ENCODE measurements at places on chromosomes 3 and 15.

DNA sequence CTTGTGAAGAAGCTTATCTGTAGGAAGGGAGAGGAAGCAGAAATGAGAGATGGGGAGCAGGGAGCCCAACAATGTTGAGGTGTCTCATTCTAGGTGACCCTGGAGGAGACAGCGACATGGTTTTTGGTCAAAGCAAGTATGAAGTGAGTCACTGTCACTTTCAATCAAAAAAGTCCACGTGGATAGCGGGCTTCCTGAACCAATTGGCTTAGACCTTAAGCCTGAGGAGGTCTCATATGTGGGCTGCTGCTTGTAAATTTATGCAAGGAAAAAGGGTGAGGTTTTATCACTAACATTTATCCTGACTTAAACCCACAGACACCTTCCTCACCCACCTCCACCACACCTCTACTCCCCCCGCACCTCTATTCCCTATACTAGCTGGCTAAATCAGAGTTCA lies 22.7 kb downstream of the CLDN11 start:
- DNase-seq = no peak

GRCh38 chr3:70108072-70108471 lies 108.5 kb downstream of the SAMMSON start:
- DNase-seq = no peak

DNA sequence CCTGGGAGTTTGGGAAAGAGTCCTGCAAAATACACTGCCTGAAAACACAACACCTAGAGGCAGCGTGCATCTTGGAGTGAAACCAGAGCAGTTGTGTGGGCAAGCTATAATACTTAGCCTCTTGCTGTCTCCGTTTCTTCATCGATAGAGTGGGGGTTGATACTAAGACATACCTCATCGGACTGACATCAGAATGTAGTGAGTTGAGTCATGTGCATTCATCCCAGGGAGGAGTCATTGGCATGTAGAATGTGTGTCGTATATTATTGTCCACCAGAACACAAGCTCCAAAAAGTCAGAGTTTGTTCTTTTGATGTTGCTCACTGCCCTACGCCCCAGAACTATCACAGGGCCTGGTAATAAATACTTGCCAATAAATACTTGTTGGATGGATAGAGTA lies 4.3 kb downstream of the SNTN start:
- no peak for DNase-seq

DNA sequence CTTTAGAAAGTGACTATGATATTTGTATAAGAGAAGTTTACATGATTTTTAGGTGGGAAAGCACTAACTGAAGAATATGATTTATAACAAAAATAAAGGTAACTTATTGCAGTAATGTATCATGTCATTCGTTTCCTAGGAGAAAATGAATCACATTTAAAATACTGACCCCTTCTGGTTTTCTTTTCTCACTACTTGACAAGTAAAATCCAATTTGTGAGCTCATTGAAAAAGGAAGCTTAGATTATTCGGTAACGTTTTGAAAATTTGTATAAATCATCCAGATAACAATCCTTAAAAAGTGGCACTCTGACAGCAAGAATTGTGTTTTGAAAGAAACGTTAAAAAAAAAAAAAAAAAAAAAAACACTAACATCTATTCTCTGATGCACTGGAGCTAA lies 39.0 kb downstream of the NSUN3 start:
- peak; percentile 2 for DNase-seq

DNA sequence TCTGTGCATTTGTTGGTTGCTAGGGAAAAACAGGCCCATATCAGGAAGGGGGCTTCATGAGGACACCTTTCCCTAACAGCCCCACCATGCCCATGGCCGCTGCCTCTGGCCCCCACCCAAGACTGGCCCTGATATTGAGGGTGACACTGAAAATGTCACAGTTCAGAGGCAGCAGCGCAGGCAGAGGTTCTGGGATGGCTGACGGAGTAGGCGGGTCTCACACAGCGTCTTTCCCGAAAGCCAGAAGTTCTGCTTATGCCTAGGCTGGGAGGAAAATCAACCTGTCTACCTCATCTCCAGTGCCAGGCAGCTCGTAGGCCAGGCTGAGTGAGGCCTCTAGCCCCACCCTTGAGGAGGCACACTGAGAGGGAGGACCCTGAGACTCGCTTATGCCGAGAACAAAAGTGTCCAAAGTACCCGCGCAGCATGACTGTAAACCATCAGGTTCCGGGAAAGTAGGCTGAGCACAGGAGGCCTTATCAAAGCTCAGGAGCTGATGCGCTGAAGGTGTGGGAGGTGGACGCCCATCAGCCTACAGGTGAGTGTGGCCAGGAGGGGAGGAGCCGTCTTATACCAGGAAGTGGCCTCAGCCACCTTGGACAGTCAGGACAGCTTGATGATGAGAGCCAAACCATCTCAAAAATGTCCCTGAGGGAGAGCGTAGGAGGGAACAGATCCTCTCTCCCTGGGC lies 27.5 kb downstream of the GRAMD2A start:
- DNase-seq = no peak

DNA sequence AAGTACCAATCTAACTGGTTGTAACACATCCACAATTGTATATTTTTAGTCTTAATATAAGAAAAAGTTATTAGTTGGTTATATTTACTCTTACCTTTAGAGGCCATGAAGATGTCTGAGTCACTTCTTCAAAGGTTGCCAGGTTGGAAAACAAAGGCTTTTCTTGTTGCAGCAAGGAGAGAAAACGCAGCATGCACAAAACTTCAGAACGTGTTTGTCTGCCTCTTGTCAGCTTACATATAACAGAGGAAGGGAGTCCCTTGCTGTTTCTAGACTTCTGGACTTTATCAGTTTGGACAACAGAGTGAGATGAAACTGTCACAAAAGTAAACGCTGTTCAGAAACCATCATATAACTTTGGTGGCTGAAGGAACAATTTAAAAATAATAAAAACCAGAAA lies at the start of gene PLSCR5:
Gene PLSCR5 (minus strand): TSS at position 241 of the 400 bp plus-strand sequence. CDS start 134 bp downstream, at position 107.
- DNase-seq = no peak

GRCh38 chr15:41927536-41927935 lies 33.7 kb upstream of the SPTBN5 start:
- DNase-seq = no peak

DNA sequence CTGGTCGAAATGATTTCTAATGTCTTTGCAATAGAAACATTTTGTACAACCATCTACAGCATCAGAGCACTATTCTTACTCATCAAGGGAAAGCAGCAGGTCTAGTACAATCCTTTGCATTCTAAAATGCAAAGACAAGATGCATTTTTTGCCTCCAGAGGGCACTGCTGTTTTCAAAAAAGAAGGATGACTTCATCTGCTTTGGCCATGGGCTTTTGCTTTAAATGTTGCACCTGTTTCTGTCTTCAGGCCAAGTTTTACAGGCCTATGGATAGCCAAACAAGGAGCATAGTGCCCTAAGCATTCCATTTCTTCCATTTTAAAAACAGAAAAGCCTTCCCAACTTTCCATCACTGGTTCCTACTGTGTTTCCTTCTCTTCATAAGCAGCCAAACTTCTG lies 3.4 kb downstream of the PARP9 start:
- DNase-seq = peak; percentile 62

DNA sequence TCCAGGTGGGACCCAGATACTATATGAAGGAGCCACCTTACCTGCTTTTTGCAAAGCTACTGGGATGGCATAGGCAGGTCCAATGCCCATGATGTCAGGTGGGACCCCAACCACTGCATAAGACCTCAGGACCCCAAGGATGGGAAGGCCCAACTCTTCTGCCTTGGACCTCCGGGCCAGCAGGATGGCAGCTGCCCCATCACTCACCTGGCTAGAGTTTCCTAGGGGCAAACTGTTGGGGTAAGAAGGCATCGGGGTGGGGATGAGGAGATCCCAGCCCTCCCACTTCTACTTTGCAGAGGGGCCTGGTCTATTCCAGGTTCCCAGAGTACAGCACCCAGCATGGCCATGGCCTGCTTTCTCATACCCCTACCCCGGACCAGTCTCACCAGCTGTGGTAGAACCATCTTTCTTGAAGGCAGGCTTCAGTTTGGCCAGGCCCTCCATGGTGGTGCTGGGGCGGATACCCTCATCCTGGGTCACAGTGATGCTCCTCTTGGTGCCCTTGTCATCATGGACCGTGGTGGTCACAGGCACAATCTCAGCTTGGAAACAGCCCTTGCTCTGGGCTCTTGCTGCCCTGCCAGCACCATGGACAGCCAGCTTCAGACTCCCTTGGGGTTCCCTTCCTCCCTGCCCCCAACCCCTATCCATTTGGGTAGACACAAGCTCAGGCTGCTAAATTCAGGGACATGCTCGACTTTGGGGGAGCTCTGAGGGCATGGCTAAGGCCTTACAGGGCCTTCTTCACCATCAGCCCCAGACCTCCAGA lies 10.6 kb downstream of the ACAA1 start:
- DNase-seq = no peak

DNA sequence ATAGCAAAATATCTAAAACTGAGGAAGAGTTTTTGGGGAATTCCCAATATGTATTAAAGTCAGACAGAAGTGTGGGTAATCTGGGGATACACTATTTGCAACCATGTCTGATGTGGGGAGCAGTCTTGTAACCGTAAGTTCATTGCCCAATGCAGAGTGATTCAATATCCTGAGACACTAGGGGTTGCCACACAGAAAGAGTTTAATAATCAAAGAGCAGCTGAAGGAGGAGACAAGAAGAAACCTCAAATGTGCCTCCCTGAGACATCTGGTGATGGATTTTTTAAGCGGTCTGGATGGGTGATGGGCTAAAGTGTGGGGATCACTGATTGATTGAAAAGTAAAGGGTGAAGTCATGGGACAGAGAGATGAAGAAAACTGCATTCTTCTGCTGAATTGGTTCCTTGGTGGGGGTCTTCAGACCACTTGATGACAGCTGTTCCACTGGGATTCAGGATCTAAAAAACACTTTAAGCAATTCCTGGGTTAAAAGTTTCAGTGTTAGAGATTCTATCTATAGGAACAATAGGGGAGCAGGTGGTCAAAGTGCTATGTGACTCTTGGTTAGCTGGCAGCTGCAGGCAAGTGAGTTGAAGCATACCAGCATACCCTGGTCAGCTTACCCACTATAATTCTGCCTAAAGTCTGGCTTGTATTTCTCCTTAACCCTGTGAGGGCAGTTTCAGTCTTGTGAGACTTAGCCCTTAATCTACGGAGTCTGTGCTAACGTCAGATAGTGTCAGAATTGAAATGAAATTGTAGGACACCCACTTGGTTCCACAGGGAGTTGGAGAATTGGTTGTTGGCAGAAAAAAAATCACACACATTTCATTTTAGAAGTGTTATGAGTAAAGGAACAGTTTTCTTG lies 425.9 kb upstream of the TGFBR2 start:
- DNase-seq = no peak

DNA sequence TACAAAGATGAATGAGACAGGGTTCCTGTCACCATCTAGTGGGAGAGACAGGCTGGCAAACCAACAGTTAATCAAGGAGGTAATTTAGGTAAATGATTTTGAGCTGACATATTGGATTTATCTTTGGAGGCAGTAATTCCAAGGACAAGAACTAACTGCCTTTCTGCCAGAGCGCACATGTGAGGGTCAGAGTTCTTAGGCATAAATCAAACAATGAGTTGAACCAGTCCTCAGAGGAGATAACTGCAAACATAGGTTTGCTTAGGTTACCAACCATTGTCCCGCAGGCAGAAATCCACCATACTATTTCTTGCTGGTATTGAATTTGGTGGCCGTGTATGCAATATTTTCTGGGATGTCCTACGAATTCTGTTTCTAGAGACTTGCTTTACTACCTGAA lies 14.2 kb upstream of the PPP1R2 start:
- no peak for DNase-seq

- DNase-seq = no peak
Measured at GRCh38 chr15:91523596-91523995, 329.9 kb upstream of the SLCO3A1 start.

DNA sequence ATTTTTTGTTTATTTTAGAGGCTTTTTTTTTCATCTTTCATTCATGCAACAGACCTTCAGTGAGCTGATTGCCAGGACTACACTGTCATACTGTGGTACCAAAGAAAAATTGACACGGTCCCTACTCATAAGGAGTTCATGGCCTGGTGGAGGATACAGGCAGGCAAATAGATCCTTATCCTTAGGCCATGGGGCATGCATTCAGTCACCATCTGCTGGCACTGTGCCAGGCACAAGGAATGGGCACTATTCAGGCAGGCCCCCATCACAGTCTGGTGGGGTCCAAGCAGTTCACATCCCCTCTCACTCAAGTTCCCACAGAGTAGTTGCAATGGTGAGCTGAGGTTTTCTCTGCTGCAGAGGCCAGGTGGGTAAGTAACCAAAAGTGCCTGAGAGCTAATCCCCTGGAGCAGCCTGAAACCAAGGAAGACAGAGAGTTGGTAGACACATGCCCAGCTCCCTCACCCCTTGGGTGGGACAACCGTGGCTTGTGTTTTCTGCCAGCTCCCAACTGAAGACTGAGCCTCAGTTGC lies 17.3 kb downstream of the CISH start:
- no peak for DNase-seq

GRCh38 chr3:60912142-60912541 lies 339.1 kb downstream of the FHIT start:
- no peak for DNase-seq

- DNase-seq = no peak
Measured at GRCh38 chr3:190642016-190642415, 128.1 kb downstream of the IL1RAP start.

GRCh38 chr3:43907508-43907858 lies 216.7 kb downstream of the ABHD5 start:
- DNase-seq = no peak

DNA sequence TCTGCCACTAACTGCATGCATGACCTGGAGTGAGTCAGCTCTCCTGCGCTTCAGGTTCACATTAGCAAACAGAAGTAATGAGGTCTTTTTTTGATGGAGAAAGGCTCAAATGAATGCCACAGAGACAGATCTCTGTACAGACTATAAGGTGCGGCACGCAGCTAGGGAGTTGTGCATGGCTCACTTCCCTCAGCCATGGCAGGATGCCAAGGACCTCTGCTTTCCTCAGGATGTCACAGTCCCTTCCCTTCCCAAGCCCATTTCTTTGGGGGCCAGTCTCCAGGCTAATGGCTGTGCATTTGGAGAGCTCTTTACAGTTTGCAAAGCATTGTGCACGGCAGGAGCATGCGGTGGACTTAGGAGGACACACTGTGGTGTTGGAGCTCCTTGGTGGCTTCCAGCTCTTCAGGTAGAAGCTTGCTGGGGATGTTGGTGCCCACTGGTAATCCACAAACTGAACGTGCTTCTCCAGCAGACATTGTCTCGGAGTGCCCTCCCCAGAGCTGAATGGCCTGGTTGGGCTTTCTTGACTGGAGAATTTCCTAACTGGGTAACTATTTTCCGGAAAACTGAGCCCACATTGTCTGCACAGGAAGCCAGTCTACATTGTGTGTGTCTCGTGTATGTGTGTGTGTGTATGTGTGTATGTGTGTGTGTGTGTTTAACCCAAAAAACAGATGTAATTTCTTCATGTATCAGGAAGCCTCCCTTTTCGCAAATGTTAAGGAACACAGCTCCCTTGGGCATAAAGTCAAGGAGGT lies 172.5 kb upstream of the TLE3 start:
- DNase-seq = no peak

DNA sequence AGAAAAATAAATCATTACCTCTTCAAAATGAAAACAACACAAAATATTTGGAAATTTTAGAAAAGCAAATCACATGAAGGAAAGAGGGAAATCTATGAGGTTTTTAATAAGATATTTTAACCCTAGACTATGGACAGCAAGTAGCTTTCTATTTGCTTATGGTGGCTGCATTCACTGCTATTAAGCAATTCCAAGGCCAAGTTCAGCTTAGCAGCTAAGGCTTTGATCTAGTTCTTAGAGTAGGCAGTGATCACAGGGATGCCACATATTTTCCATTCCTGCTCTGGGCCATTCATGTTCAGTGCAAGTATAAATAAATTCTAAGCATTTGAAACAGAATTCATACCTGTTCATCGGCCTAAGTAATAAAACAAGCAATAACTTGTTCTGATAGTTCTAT lies 235.3 kb downstream of the CDIN1 start:
- no peak for DNase-seq

All from Panc1 (cell line).